CD4-positive, alpha-beta T cell treated with Interferon gamma for 1 hour (primary cell): ENCODE measurements at places on chromosomes 1 and 21.
A peak's percentile ranks its signal among the peaks of the same experiment; 100 is the strongest.

DNA sequence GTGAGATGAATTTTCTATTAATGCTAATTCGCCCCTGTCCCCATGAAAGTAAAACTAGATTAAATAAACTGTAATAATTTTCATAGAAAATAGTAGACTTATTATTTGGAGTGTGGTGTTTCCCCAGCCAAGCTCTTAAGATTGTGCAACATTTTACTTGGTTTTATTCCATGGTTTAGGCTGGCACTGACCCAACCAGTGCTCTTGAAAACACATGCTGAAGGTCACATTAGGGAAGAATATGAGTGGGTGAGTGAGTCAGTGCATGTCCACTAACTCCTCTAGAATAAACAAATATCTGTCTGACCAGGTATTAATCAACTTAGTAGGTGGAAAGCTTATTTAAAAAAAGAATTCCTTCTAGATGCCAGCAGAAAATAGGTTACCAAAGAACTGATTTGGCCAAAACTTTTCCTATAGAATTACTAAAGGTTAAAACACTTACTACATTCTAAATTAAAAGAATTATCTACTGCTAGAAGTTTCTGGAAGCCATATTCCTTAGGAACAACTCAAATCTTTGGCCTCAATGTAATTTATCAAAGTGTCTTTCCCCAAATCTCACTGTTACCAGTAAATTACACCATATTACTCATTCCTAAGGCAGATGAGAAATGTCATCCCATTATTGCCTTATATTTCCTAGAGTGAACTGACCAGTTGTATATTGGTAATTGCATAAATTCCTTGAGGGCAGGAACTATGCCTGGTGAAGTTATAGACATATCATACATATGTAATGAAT lies 89.7 kb upstream of the RGS1 start:
- DNase-seq = no peak

GRCh38 chr1:47478090-47478489 lies 40.2 kb downstream of the FOXD2 start:
- no peak for DNase-seq

GRCh38 chr1:162065016-162065415 lies 4.5 kb upstream of the NOS1AP start:
- no peak for DNase-seq

DNA sequence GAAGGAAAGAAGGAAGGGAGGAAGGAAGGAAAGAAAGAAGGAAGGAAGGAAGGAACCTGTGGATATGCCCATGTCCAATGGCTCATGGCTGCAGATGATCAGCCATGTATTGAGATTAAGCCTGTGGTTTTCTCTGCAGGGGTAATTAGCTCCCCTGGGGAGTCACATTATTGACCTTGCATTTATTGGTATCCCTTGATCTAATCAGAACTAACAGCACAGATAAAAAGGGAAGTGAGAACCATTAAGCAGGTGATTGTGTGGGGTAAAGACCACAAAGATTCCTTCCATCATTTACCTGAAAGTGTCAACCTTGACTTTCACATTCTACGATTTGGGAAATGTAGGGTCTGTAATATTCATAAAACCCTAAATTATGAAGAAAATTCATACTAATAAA lies 390.7 kb downstream of the BRINP2 start:
- DNase-seq = no peak

DNA sequence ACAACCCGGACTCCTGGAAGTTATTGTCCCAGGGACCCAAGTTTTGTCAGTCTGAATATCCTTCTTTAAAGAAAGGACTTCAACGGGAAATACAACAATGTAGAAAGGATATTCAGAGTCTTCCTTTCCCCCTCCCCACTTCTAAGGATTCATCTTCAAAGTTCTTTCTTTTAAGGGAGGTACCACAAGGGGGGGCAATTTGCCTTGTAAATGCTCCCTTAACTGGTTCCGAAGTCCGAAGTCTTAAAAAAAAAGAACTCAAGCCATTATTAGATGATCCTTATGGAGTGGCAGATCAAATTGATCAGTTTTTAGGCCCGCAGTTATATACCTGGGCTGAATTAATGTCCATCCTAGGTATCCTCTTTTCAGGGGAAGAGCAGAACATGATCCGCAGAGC lies 47.0 kb downstream of the SERINC2 start:
- no peak for DNase-seq

GRCh38 chr1:200302192-200302920 lies 107.5 kb downstream of the ZNF281 start:
- peak; percentile 53 for DNase-seq

- DNase-seq = no peak
Measured at GRCh38 chr1:173415490-173415889, 61.6 kb upstream of the PRDX6 start.

DNA sequence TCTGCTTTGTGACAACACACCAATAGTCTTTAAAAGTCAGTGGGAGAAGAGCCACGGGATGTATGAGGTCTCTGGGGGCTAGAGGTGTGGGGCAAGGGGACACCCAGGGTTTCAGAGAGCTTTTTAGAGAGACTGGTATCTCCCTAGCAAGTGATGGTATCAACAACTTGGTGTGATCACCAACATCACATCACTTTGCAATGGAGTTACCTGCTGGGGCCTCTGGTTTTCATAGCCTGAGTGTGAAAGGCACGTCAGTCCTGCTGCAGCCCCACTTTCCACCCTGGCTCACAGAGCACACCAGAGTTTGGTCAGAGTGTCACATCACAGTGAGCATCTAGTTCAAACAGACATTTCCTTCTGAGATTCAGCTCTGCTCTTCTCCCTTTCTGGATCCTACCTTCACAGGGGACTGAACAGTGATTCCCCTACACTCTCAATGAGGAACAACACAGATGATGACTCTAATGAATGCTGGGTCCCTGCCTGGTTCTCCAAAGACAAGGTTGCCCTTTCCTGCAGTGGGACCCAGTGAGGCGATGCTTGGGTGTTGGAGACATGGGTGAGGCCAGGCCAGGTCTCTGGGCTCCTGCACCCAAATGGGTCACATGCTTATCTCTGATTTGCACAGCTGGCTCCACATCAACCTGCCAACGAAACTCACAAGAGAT lies 2.0 kb upstream of the MAN1C1 start:
- no peak for DNase-seq

DNA sequence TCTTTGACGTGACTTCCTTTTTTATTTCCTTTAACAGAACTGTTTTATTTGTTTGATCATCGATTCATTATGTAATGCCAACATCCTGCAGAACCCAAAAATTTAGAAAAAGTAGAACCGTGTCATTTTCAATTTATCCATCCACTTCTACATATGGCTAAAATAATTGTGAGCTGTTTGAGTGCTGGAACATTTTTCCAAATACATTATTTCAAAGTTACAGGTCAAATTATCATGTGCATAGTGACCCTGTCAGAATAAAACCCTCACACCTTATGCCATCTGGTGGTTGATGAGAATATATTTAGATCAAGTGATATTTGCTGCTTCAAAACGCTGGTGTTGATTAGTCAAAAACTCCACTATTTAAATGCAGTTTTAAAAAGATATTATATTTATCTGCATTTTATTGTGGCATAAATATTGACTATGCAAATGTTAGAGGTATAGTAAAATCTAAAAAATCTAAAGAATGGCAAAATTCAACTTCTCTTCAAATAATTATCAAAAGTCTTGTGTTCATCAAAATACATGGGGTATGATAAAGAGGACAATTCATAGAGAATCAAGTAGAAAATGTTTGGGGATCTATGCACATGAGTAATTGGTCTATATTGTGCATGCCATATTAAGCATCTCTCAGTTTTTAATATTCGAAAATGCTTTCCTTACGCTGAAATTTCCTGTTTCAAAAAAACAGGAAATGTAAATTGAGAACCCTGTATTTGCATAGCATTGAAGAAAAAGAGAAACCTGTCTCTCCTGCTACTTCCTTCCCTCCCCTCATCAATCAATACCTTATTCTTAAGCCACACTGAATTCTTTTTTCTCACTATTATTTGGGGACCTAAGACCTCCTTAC lies 39.7 kb downstream of the UBE2U start:
- DNase-seq = no peak

DNA sequence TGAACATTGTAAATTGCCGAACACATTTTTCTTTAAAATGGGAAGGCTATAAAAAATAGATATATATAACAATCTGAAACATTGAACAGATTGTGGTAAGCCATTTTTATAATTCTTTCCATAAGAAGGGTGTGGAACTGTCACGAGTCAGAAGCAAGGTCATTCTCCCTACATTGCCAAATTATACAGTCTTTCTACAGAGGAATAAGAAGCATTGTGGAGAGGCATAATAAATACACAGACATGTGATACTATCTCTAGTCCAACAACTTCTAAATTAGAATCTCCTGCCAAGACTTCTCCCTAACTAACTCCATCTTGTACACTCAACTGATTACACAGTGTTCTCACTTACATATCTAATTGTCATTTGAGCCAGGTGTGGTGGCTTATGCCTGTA lies 227.9 kb downstream of the CENPF start:
- DNase-seq = no peak

DNA sequence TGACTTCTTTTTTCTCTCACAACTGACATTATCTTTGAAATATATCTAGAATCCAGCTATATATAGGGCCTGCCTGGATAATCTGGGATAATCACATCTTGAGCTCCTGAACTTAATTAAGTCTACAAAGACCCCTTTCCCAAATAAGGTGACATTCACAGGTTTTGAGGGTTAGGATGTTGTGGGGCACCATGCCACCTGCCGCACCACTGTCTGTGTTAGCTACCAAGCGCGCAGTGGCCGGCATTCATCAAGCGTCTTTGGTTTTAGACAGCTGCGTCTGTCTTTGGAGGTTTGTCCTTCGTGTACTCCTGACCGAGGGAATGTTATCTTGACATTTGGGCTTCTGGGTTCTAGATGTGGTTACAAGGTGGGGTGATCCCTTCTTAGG lies 7.5 kb downstream of the TRAPPC10 start:
- DNase-seq = no peak

DNA sequence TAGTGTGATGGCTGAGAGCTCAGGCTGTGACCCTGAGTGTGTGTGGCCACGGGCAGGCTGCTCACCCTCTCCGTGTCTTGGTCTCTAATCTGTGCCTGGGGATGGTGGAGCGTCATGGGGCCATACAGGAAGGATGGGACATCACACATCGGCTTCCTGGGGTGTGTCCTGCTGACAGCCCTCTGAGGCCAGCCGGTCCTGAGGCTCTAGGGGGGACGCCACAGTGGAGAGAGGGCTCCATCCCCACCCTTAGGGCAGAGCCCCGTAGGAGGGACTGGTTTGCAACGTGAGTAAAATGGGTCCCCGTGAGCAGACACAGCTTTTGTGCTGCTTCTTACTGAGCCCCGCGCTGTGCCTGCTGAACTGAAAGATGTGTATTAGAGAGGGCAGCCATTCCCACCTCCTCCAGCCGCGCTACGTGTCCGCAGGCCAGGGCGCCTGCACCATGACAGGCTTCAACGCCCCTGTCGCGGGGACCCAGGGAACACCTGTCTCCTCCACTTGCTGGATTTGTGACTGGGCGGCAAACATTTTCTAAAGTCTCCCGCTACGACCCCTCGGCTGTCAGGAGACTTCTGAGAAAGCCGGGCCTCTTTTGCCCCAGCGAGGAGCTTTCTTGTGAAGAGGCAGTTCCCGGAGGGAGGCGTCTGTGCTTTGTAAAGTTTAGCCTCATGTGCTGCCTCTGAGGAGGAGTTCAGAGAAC lies 8.1 kb downstream of the COL18A1 start:
- DNase-seq = no peak

DNA sequence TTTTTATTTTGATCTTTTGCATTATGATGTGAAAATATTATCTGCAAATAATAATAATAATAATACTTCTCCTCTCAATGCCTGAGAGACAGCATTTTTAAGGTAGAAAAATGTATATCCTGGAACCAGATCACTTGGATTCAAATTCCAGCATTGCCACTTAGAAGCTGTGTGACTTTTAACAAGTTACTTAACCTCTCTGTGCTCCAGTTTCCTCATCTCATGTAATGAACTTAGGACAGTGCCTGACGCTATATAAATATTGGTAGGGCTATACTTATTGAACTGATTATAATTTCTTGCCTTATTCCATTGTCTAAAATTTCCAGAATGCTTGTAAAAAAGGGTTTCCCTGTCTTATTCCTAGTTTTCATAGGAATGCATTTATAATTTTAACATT lies 137.2 kb downstream of the IGSF21 start:
- no peak for DNase-seq

GRCh38 chr1:34320053-34320669 lies 143.5 kb downstream of the C1orf94 start:
- no peak for DNase-seq

- peak; percentile 14 for DNase-seq
Measured at GRCh38 chr1:40848530-40849189, 13.5 kb downstream of the CITED4 start.

DNA sequence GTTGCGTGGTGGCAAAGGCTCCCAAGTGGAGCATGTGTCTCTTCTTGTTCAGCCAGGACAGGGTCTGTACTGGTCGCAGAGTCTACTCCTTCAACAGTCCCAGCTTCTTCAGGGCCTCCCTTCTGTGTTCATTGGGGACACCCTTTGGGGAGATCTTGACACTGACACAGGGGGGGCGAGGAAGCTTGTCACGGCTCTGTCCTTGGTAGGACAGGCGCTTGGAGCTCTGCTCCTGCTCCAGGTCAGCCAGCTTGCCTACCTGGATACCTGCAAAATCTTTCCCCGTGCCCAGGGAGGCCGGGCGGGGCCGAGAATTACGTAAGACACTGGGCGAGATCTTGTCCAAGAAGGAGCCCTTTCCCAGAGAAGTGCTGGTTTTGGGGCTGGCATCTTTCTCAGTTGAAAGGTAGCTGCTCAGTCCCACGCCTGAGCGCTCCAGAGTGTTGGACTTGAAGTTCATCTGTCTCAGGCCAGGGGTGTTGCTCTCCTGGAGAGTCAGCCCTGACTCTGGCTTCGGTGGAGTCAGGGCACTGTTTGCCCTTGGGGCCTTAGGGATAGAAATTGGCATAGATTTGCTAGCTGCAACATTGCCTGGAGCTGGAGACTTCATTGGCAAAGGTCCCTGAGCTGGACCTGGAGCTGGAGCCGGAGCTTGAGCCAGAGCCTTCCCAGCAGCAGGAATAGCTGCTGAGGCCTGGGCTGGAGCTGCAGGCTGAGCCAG lies 10.5 kb downstream of the C1orf116 start:
- DNase-seq = no peak

DNA sequence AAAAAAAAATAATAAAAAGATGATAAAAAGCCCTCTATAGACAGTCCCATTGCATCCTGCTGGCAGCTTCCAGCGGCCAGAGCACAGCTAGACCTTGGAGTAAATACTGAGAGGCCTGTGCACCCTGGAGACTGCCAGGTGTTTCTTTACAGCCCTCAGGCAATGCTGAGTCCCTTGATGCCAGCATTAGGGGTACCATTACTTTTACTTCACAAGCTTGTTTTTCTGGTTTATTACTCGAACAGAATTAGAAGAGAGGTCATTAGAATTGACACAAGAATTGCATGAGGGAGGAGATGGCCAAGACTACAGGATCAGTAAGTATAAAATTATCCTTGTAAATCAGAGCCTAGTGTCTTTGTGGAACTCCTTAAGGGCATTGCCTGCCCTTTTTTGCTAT lies 43.6 kb downstream of the AKNAD1 start:
- no peak for DNase-seq

GRCh38 chr1:248576260-248576980 lies 1.9 kb upstream of the OR2T34 start:
- no peak for DNase-seq

- peak; percentile 51 for DNase-seq
Measured at GRCh38 chr1:229155472-229155871, 115.4 kb upstream of the RAB4A start.
